ENCODE measurements at places on chromosomes 13 and 19.
A peak's percentile ranks its signal among the peaks of the same experiment; 100 is the strongest.

- H3K4me1 ChIP-seq = peaks cover 13% of the 10 kb centered on the region
- peaks cover 47% of the 10 kb centered on the region for H3K36me3 ChIP-seq
- DNase-seq = peak; percentile 80
- no peak overlapping the region for H3K27ac ChIP-seq
- no peak overlapping the region for H3K4me3 ChIP-seq
Measured at GRCh38 chr19:48970923-48971395, 5.8 kb downstream of the FTL start.

DNA sequence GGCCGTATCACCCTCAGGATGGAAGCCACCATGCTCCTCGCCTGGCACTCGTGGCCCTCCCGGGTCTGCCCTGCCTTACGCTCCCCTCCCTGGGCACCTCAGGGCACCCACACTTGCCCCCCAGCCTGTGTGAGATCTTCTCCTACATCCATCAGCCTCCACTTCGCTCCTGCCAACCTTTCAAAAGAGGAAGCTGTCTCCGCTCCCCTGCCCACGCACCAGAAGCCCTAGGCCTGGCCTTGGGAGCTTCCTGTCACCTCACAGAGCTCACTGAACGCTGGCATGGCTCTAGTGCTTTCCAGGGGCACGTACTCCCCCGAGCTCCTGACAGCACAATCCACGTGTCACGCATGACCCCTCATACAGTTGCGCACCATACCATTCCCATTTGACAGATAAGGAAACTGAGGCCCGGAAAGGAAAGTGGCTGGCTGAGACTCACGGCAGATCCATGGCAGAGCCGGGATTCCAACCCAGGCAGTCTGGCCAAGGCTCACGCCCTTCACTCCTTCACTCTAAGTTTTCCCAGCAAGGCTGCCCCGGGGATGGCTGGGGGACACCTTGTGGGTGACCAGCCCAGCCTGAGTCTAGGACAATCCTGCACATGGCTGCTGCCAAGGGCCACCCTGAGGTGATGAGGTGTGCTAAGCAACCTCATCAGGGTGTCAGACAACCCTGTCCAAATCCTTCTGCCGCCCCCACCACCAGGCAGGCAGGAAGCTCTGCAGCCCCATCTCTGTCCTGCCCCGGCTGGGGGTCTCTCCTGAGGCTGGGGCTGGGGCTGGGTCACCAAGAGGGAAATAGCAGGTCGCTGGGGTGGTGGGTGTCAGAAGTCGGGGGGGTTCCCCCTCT, 19.3 kb downstream of the PPP1R12C start:
- H3K27me3 ChIP-seq = no peaks in the 10 kb centered on the region
- peaks cover 4% of the 10 kb centered on the region for H3K4me1 ChIP-seq
- no peak for DNase-seq
- peaks cover 25% of the 10 kb centered on the region for H3K36me3 ChIP-seq
- H3K27ac ChIP-seq = no peak overlapping the region
- no peak overlapping the region for H3K4me3 ChIP-seq

DNA sequence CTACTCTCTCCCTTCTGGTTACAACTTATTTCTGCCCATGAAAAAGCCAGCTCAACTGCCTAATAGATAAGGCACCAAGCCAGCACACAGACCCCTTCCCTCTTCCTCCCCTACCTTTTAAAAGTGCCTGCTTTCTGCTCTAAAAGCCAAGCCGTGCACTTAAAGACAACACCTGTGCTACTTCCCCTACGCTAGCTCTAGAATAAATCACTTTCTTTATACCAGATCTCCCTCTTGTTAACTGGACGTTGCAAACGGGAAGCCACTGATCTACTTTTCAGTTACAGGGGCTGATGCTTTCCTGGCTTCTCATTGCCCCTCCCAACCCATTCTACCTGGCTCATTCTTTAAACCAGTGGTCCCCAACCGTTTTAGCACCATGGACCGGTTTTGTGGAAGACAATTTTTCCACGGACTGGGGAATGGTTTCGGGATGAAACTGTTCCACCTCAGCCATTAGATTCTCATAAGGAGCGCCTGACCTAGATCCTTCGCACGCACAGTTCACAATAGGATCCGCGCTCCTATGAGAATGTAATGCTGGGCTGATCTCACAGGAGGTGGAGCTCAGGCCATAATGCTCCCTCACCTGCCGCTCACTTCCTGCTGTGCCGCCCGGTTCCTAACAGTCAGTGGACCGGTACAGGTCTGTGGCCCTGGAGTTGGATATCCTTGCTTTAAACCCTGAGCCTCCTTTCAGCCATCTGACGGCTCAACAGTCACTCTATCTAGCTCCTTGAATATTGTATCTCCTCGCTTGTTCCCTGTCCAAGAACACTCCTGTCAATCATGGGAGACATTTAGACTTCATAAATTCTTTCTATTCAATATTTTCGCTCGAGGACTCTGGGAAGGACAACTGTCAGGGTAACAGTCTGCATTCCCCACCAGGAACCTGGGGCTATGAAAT, 841 bp upstream of the ZNF223 start:
- peak overlapping the region; percentile 87 for H3K4me3 ChIP-seq
- H3K4me1 ChIP-seq = peaks cover 13% of the 10 kb centered on the region
- DNase-seq = no peak
- peaks cover 48% of the 10 kb centered on the region for H3K27me3 ChIP-seq
- no peak overlapping the region for H3K27ac ChIP-seq

- peaks cover 45% of the 10 kb centered on the region for H3K27me3 ChIP-seq
- no peak overlapping the region for H3K4me3 ChIP-seq
- no peak overlapping the region for H3K27ac ChIP-seq
Measured at GRCh38 chr13:101144808-101145419, 271.4 kb downstream of the NALCN start.

DNA sequence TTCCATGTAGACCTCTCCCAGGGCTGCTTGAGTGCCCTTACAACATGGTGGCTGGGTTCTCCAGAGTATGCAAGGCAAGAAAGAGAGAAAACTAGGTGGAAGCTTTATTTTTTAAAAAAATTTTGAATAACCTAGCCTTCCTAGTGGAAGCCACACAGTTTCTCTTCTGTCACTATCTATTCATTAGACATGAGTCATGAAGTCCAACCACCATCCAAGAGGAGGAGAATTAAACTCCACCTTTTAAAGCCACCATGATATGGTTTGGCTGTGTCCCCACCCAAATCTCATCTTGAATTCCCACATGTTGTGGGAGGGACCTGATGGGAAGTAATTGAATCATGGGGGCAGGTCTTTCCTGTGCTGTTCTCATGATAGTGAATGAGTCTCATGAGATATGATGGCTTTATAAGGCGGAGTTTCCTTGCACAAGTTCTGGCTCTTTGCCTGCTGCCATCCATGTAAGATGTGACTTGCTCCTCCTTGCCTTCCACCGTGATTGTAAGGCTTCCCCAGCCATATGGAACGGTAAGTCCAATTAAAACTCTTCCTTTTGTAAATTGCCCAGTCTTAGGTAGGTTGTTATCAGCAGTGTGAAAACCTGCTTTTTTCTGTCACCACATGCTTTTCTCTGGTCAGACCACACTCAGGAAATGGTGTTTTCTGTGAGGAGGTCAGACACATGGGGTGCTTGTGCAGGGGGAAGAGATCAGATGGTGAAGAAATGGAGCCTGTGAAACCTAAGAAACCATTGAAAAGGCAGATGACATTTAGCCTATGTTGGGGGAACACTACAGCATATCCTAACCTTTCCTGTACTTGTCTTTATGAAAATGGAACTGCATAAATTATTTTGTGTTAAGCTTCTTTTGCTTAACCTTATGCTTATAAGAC, 57.7 kb downstream of the ANKRD10 start:
- no peak overlapping the region for H3K27ac ChIP-seq
- H3K4me3 ChIP-seq = peak overlapping the region; percentile 2

GRCh38 chr13:110559429-110559943, 2.0 kb downstream of the RAB20 start:
- H3K36me3 ChIP-seq = no peaks in the 10 kb centered on the region
- H3K27ac ChIP-seq = no peak overlapping the region
- peaks cover 22% of the 10 kb centered on the region for H3K4me1 ChIP-seq
- no peak overlapping the region for H3K4me3 ChIP-seq
- H3K27me3 ChIP-seq = peaks cover 2% of the 10 kb centered on the region
- no peak for DNase-seq

DNA sequence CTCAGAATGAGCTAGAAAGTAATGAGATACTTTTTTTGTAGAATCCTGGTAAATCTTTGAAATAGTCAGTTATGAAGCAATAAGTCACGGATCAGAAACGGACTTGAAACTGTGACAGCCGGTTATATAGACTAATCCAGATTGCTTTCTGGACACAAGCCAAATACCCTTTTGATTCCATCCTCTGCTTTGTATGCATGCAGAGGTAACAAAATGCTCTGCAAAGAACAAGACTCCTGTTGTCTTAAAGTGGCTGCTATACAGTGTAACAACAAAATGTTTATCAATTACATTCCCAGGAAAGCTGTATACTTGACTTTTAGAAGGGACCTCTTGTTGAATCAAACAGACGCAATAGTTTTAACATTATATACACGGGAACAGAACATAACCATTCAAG, 66.5 kb upstream of the STARD13 start:
- H3K4me1 ChIP-seq = no peaks in the 10 kb centered on the region
- H3K36me3 ChIP-seq = no peaks in the 10 kb centered on the region
- H3K4me3 ChIP-seq = no peak overlapping the region
- no peak overlapping the region for H3K27ac ChIP-seq

DNA sequence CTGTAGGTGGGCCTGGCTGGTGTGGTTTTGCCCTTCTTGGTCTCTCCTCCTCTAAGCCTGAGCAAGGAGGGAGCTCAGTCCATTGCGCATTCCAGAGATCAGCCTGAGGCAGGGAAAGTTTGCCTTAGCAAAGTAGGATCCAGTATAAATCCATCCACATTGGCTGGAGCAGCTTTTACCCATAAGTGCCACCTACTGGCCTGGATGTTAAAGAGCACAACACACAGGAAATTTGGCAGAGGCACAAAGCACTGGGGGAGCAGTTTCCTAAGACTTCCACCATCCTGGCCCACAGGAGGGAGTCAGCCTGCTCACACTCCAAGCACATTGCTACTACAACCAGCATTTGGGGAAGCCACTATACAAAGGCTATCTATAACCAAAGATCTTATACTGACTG, 1124.2 kb downstream of the SLITRK1 start:
- DNase-seq = no peak
- no peaks in the 10 kb centered on the region for H3K27me3 ChIP-seq
- H3K27ac ChIP-seq = no peak overlapping the region
- no peaks in the 10 kb centered on the region for H3K4me1 ChIP-seq
- H3K4me3 ChIP-seq = no peak overlapping the region

DNA sequence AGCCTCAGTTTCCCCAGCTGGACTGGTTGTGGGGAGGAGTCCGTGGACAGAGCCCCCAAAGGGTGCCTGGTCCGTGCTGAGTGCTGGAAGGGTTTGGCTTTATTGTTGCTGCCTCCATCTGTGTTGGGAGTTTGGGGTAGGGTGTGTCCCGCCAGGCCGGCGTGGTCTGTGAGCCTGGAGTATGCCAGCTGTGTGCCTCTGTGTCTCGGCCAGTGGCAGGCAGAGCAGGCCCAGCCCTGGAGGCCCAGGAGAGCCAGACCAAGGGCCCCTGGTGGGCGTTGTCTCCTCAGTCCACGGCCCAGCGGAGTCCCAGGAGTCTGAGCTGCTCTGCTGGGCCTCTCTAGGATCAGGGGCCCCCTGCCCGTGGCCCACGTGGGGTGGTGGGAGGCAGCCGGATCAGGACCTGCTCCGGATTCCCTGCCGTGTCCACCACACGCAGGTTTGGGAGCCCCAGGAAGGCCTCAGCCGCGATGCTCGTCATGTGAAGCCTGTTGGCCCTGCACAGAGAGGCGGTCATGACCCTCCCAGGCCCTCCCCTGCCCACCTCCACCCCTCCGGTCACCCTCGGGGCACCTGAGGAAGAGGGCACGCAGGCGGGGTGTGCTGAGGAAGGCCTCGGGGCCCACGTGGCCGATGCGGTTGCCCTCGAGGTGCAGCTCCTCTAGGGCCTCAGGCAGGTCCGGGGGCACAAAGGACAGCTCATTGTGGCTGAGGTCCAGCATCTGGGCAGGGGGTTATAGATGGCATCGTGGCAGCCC, 6.6 kb downstream of the PODNL1 start:
- no peak overlapping the region for H3K27ac ChIP-seq
- DNase-seq = no peak
- H3K4me3 ChIP-seq = no peak overlapping the region
- no peaks in the 10 kb centered on the region for H3K27me3 ChIP-seq

DNA sequence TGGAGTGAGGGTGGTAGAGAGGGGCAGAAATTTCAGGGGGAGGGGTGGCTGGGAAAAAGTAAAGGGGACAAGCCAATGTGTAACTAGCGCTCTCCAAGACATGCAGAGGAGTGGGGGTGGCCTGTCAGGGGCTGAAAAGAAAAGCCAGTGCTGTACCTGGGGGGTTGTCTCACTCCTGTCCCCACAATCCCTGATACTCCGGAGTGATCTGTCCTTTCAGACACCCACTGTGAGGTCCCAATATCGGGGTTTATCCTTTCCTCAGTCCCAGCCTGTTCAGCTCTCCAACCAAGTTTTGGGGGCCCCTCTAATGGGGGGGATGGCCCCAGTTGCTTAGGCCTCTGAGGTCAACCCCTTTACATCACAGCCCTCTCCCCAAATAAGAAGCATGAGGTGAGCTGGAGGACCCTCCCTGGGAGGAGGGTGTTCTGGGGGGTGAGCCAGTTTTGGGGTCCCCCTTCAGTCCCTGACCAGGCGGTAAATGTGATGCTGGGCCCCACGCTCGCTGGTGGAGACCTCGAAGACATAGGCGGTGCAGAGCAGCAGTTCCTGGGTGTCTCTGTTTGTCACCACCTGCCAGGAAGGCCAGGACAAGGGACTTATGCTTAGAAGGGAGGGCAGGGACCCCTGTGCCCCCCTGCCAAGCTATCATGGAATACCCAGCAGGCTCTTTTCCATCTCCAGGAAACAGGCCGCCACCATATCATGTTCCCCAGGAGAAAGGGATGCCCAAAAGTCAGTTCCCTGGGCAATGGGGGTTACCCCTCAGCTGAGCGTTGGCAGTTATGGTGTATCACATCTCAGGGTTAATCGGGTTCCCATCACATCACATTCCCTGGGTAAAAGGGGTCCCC, 5.9 kb downstream of the CD37 start:
- DNase-seq = no peak
- no peaks in the 10 kb centered on the region for H3K27me3 ChIP-seq
- H3K27ac ChIP-seq = peak overlapping the region; percentile 95
- peaks cover 32% of the 10 kb centered on the region for H3K36me3 ChIP-seq
- H3K4me3 ChIP-seq = peak overlapping the region; percentile 42

DNA sequence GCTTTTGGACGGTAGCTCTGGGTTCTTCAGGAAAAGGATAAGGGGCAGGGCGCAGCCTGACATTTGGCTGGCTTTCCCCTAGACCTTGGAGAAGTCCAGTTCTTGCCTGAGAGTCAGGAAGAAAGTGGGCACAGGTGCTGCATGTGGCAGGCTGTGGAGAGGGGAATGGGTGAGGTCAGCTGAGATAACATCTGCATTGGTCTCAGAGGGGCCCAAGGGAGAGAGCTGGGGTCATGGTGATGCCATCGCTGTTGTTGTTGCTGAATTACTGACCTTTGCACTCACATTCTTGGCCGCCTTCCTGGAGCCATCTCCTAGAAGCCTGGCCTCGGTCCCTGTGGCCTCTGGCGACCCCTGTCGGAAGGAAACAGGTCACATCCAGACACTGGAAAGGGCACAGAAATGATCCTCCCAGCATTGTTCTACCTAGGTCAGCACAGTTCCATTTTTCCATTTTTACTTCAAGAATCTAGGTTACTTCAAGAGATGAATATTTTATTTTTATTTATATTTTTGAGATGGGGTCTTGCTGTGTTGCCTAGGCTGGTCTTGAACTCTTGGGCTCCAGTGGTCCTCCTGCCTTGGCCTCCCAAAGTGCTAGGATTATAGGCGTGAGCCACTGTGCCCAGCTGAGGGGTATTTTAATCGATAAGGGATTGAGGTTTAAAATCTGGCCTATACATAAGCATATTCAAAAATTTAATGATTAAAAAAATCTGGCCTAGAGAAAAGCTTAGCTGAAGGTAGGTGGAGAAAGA, 6.5 kb upstream of the LIPE start:
- peaks cover 3% of the 10 kb centered on the region for H3K36me3 ChIP-seq
- H3K4me3 ChIP-seq = no peak overlapping the region
- H3K27ac ChIP-seq = no peak overlapping the region
- peak; percentile 56 for DNase-seq
- peaks cover 7% of the 10 kb centered on the region for H3K4me1 ChIP-seq
